Amniotic epithelial cell (primary cell): ENCODE measurements at places on chromosomes 12 and 14.

DNA sequence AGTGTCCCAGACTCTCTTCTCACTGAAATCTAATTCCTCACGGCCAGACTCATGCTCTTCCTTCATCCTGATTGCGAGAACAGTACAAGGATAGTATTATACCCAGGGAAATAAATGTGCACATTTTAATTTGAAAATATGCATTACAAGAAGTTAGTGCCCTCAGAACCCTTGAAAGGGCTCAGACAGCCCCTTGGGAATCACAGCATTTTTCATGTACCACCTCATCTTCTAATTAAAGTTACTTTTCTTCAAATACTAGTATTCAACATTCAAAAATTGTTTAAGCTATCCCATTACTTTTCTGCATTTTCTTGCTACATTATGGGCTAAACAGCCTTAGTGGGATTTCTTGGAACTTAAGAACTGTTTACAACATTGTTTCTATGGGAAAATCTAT is 1.7 kb upstream of the APPL2 start:
- DNase-seq, result no peak

DNA sequence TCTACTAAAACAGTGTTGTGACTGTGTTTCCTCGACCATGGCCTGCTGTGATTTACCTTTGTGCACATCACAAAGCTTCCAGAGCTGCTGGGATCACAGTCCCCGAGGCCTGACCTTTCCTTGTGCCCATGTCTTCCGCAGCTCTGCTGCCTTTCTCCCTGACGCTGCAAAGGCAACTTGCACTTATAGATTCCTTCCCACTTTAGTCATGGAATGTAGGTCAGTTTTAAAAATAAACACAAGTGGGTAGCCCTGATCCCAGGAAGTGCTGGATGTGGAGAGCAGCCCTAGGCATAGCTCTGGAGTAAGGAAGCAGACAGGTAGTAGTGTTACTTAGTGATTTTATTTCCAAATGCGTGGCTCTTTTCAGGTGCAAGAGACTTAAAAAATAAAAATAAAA is 825.7 kb downstream of the AACS start:
- peak; percentile 47 for DNase-seq

GRCh38 chr12:116712458-116713303 is 25.2 kb downstream of the SPRING1 start:
- no peak for DNase-seq

GRCh38 chr12:59619461-59620240 is 23.8 kb downstream of the SLC16A7 start:
- no peak for DNase-seq
